Endothelial cell (in vitro differentiated cells): ENCODE measurements at places on chromosomes 6 and 20.

- DNase-seq = peak; percentile 21
These were observed at the start of gene C6orf141 for GRCh38 chr6:49550492-49551077. Gene C6orf141, plus strand, starts transcription at chr6:49550668. Its CDS starts 125 bp downstream, at chr6:49550793.

GRCh38 chr20:43583982-43584432 lies 6.7 kb upstream of the IFT52 start:
- DNase-seq = no peak

GRCh38 chr6:119346450-119346849 lies 3.1 kb downstream of the MAN1A1 start:
- DNase-seq = no peak

DNA sequence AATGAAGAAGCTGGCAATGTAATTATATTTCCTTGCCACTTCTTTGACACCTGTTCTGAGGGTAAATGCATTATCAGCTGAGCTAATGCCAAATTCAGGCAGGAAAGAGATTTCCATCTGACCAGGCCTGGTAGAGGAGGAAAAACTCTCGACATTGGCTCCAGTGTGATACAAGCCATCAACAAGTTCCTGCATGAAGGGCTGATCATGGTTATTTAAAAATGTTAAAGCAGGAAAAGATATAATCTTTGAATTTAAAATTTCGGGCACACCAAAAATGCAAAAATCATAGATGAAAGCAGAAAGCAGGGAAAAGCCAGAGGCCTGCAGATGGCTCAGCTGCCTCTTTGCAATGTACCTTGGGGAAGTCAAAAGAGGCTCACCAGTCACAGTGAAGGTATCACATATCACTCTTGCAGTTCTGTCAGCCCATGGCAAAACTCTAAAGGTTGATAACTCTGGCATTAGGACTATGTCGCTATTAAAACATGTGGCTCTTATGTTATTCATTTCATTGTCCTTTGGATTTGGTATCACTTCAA lies 39.1 kb downstream of the LGSN start:
- DNase-seq = no peak

- DNase-seq = no peak
These were observed 189.5 kb upstream of the SLC24A3 start for GRCh38 chr20:19022791-19023448.
